ENCODE measurements at places on chromosomes 4 and X. TPM values are rescaled to one million over a fixed set of nuclear protein-coding genes. Genes with fewer than 3 reads are reported as not detected.

EDNRA gene
- 0.58 TPM for total RNA-seq

DNA sequence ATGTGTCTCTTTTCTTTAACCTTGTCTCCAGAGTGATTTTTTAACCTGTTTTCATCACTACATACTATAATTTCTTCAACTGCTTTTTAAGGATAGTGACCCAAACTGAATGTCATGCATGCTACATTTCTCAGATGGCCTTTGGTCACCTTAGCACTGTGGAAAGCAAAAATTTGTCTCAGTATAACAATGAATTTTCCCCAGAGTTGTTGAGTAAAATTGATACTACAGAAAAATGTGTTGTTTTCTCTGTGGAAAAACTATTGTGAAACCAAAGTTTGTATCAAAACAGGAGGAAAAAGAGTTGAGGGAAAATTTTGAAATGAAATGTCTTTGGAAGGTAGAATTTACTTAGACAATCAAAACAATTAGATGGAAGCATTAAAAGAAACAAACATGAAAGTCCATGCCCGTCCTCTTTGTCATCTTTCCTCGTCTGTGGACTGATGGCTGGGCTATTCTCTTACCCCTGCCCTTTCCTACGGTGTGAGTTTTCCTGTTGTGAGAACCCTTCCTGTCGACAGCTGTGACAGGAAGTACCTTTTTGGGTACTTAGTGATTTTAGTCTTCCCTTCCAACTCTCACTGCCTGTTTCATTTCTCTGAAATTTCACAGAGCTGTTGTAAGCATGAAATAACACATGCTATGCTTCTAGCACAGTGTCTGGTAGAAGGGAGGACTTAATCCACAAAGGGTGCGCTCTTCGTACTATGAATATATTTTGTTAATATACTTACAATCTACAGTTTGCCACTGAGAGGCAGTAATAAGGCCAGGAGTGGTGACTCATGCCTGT lies 50.8 kb downstream of the LRP2BP start:
- H3K27ac ChIP-seq: no peak overlapping the region
- no peaks in the 10 kb centered on the region for H3K36me3 ChIP-seq
- peaks cover 6% of the 10 kb centered on the region for H3K4me1 ChIP-seq
- H3K4me3 ChIP-seq: no peak overlapping the region
- no peaks in the 10 kb centered on the region for H3K27me3 ChIP-seq
- DNase-seq: no peak

EDA2R gene
- under 0.01 TPM for total RNA-seq

GRCh38 chrX:110315551-110315950 lies 2.3 kb downstream of the AMMECR1 start:
- H3K27me3 ChIP-seq: no peaks in the 10 kb centered on the region
- H3K36me3 ChIP-seq: no peaks in the 10 kb centered on the region
- H3K27ac ChIP-seq: no peak overlapping the region
- no peak for DNase-seq
- no peak overlapping the region for H3K4me3 ChIP-seq

GRCh38 chr4:151302432-151302831 lies 23.0 kb downstream of the SH3D19 start:
- no peak for DNase-seq
- no peak overlapping the region for H3K27ac ChIP-seq
- H3K4me3 ChIP-seq: no peak overlapping the region
- no peaks in the 10 kb centered on the region for H3K27me3 ChIP-seq

XAGE1A gene
- total RNA-seq: not detected

- H3K27me3 ChIP-seq: no peaks in the 10 kb centered on the region
- DNase-seq: no peak
- H3K27ac ChIP-seq: no peak overlapping the region
- H3K36me3 ChIP-seq: no peaks in the 10 kb centered on the region
These were observed 21.4 kb downstream of the PTPN13 start for GRCh38 chr4:86615501-86615900.

DNA sequence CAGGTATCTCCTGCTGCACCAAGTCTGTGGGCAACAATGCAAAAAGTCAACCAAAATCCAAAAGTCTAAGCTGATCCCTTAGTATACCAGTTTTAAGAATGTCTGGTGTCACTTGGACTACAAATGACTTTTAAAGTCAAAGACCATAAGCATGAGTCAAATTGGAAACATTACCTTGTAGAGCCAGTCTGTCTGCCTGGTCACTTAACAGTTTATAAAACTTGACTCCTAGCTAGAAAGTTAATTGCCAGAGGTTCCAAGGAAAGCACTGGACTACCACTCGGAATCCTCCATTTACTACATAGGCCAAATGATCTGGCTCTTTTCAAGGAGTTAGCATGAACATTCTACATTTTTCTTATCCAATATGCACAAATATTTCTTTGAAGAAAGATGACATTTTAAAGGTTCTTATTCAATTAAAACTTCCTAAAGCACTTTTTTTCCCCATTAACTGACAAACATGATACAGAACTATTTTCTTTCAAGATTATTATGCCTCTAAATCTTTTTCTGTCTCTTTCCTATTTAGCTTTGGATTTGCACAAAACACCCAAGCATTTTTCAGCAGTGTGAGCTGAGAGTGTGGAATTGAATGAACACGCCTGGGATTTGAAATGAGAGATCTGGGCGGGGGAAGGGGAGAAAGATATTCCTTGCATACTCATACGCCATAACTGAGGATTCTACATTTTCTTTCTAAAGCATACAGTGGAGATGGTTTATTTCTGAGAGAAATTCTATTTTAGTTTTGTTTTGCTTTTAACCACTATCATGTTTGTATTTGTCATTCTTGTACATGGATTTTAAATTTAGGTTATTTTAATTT lies 188.4 kb downstream of the SHROOM3 start:
- H3K4me3 ChIP-seq: no peak overlapping the region
- no peaks in the 10 kb centered on the region for H3K36me3 ChIP-seq
- peak overlapping the region; percentile 75 for H3K27ac ChIP-seq
- H3K4me1 ChIP-seq: peaks cover 42% of the 10 kb centered on the region
- no peaks in the 10 kb centered on the region for H3K27me3 ChIP-seq

GRCh38 chr4:136390824-136391223 lies 1141.5 kb downstream of the PCDH18 start:
- H3K27me3 ChIP-seq: no peaks in the 10 kb centered on the region
- no peaks in the 10 kb centered on the region for H3K36me3 ChIP-seq
- no peaks in the 10 kb centered on the region for H3K4me1 ChIP-seq
- no peak overlapping the region for H3K27ac ChIP-seq

DDIT4L gene
- total RNA-seq: 0.58 TPM
